ENCODE measurements at places on chromosomes 3 and 15. TPM values are rescaled to one million over a fixed set of nuclear protein-coding genes. Genes with fewer than 3 reads are reported as not detected.

DNA sequence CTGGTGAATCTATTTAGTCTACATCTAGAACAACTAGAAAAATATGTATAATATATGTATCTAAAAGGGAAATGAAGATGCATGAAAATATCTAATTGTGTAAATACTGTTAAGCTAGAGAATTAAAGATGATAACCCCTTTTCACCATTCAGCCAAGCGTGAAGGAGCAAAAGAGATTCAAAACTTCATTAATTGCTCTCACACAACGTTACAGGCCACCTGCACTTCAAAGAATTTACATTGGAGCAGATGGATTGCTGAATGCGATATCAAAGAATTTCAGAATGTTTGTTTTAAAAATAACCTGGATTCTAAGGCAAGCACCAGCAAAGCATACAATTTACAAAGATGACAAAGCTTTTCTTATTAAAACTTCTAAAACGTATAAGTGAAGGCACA, 243.2 kb downstream of the ROBO2 start:
- no peaks in the 10 kb centered on the region for H3K27me3 ChIP-seq
- DNase-seq, result no peak

Gene PPP4R2
- 85.6 TPM for total RNA-seq

GRCh38 chr3:139694542-139694941, 16.8 kb upstream of the NMNAT3 start:
- H3K36me3 ChIP-seq, result no peaks in the 10 kb centered on the region
- no peaks in the 10 kb centered on the region for H3K27me3 ChIP-seq
- no peaks in the 10 kb centered on the region for H3K4me1 ChIP-seq
- H3K4me3 ChIP-seq, result no peak overlapping the region

- no peaks in the 10 kb centered on the region for H3K4me1 ChIP-seq
- no peak overlapping the region for H3K4me3 ChIP-seq
- no peak for DNase-seq
- no peak overlapping the region for H3K27ac ChIP-seq
- no peaks in the 10 kb centered on the region for H3K36me3 ChIP-seq
Observed at GRCh38 chr3:151724576-151725562, 8.9 kb upstream of the AADACL2 start.

DNA sequence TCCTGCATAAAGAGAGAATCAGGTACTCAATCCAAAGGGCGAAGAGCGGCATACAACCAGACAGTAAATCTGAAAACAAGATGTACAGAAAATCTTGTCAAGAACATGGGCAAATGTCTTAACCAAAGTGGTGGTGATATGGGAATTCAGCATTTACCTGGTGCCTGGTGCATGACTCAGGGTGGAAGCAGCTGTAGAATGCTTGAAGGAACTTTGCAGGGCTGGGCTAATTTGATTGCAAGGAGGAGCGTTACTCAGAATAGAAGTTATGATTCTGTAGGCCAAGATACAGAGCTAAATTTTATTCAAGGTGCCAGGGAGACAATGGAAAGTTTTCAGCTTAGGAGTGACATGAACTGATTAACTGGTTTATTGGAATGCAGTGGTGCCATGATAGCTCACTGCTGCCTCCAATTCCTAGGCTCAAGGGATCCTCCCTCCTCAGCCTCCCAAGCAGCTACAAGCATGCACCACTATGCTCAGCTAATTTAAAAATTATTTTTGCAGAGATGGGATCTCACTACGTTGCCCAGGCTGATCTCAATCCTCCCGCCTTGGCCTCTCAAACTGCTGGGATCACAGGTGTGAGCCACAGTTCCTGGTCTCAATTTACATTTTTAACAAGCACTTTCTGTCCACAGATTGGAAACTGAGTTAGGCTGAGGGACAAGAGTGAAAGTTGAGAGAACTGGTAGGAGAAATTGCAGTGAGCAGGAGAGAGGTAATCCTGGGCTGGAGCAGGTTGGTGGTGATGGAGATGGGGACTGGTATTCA, 91.5 kb upstream of the TBC1D5 start:
- H3K4me1 ChIP-seq, result no peaks in the 10 kb centered on the region
- H3K27ac ChIP-seq, result no peak overlapping the region
- H3K4me3 ChIP-seq, result no peak overlapping the region
- no peak for DNase-seq
- no peaks in the 10 kb centered on the region for H3K36me3 ChIP-seq

Gene SMAD6
- 20.2 TPM for total RNA-seq

Gene FBLN2
- 7.3 TPM for total RNA-seq

- H3K27me3 ChIP-seq, result no peaks in the 10 kb centered on the region
- H3K4me1 ChIP-seq, result peaks cover 1% of the 10 kb centered on the region
- no peak overlapping the region for H3K27ac ChIP-seq
- H3K4me3 ChIP-seq, result no peak overlapping the region
- no peaks in the 10 kb centered on the region for H3K36me3 ChIP-seq
Observed at GRCh38 chr15:26098801-26099200, 235.7 kb upstream of the ATP10A start.

- no peaks in the 10 kb centered on the region for H3K4me1 ChIP-seq
- no peak for DNase-seq
- no peak overlapping the region for H3K4me3 ChIP-seq
- H3K27me3 ChIP-seq, result no peaks in the 10 kb centered on the region
Observed at GRCh38 chr15:39244776-39245175, 336.1 kb upstream of the THBS1 start.

Data from ovary (tissue), 10 donors.